ENCODE measurements at places on chromosomes 12 and 14. TPM values are rescaled to one million over a fixed set of nuclear protein-coding genes. Genes with fewer than 3 reads are reported as not detected.

GRCh38 chr14:77024171-77024691 lies 4.3 kb downstream of the IRF2BPL start:
- DNase-seq: no peak

- DNase-seq: no peak
Measured at GRCh38 chr12:117139025-117139717, 40.0 kb upstream of the TESC start.

DNA sequence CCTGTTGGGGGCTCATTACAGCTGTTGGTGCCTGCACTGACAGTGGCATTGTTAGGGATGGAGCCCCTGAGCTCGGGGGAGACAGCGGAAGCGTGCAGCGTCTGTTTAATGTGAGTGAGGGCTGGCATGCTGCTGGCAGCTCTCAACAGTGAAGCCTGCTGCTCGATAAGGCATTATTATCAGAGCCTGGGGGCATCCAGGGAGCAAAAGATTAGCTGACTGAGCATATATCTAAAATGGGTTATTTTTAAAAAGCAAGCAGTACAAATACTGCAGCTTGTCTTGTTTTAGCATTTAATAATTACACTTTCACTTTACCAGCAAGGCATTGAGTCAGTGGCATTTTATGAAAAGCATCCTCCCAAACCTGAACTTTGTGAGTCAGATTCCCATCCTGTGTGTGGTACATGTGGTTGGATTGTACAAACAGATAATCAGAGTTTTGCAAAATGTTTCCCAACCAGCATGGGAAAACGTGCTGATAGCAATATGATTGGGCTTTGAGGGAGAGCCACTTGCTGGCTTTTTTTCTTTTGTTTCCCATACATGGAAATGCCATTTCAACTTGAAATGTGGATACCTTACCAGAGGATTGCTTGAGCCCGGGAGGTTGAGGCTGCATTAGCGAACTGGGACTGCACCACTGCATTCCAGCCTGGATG lies 150.8 kb downstream of the PRKCH start:
- peak; percentile 97 for DNase-seq

- DNase-seq: peak; percentile 61
Measured at GRCh38 chr14:96391293-96392118, 422 bp upstream of the AK7 start.

DNA sequence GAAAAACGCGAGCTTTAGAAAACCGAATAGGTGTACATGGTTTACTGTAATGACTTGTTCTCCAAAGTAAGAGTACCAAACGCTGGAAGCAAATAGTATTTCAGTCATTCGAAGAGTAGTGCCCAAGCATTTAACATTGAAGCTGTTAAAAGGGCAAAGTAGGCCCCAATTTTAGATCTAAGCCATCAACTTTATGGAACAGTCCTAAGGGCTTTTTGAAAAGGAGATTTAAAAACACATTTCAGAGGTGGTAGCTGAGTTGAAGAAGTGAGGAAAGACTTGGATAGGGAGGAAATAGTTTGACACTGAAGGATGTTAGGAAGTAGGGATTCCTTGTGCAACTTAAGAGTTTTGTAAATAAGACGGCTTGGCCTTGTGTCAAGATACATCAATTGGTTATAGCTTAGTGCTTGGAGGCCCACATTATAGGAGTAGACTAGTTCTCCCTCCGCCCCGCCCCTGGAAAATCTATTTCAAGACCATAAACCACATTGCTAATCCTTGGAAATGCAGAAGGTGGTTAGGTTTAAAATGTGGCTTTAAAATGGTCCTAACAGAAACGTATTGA lies 783 bp upstream of the TUBA1B start:
- no peak for DNase-seq

DNA sequence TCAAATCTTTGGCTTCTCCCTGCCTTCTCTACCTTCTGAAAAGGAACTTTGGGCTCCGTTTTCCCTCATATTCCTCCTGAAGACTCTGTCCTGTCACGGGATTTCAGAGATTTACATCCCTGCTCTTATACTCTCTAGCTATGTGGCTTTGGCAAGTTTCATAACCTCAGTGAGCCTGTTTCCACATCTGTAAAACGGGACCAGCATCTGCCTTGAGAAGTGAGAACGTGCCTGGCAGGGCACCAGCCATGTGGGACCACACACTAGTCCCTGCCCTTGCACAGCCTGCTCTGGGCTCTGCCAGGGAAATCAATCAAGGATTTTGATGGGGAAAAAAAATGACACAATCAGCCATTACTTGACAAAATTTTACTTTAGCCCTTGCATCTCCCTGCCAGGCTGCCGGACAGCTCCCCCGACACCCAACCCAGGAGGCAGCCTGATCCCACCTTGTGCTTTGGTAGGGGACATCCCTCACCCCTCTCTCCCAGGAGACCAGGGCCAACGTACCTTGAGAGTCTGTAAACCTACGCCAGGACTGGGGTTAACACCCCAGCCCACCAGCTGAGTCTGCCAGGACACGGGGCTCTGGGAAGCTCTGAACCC lies 8.5 kb downstream of the PHETA1 start:
- DNase-seq: no peak

Gene TAS2R7
- total RNA-seq: not detected

Gene AVPR1A
- 0.13 TPM for total RNA-seq

Gene SLC16A7
- 1.8 TPM for total RNA-seq

Gene PLEKHH1
- 11.5 TPM for total RNA-seq
